ENCODE measurements at places on chromosomes 5 and 9.
A peak's percentile ranks its signal among the peaks of the same experiment; 100 is the strongest.

DNA sequence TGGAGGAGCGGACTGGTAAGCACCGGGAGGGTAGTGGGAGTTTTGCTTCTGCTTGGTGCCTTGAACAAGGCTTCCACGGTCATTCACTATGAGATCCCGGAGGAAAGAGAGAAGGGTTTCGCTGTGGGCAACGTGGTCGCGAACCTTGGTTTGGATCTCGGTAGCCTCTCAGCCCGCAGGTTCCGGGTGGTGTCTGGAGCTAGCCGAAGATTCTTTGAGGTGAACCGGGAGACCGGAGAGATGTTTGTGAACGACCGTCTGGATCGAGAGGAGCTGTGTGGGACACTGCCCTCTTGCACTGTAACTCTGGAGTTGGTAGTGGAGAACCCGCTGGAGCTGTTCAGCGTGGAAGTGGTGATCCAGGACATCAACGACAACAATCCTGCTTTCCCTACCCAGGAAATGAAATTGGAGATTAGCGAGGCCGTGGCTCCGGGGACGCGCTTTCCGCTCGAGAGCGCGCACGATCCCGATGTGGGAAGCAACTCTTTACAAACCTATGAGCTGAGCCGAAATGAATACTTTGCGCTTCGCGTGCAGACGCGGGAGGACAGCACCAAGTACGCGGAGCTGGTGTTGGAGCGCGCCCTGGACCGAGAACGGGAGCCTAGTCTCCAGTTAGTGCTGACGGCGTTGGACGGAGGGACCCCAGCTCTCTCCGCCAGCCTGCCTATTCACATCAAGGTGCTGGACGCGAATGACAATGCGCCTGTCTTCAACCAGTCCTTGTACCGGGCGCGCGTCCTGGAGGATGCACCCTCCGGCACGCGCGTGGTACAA, 556 bp downstream of the PCDHGC3 start:
- DNase-seq, result peak; percentile 56

GRCh38 chr5:57320582-57320981, 146.7 kb downstream of the GPBP1 start:
- DNase-seq, result no peak

DNA sequence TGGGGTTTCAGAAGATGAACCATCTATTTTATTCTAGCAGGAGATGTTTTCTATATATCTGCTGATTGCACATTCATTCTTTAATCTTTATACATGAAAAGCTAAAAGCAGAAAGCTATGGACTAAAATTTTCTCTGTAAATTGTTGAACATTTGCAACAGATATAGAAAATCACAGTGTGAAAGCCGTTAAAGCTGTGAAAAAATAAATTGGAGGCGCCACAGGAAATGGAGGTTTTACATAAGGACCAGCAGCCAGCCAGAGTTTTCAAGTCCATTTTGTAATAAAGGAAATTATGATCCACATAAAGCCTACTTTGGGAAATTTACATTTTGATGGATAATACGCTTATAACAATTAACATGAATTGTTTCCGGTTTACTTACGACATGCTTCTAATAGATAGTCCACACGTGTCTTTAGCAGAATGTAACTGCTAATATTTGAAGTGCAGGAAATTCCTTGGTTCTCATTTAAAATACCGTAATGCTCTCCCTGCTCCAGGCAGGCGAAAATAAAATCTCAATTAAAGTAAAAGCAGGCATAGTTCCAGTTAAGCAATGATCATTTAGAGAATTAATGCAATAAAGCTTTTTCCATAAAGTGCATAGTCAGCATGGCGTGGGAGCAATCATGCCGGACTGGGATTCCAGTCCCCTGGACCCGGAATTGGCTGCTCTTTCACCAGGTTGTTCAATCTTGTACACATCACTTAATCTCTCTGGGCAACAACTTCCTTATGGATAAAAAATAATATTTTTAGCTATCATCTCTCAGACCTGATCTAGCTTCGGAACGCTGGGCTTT, 445.4 kb downstream of the ZNF608 start:
- no peak for DNase-seq

- peak; percentile 67 for DNase-seq
Measured at GRCh38 chr5:68086857-68087256, 128.7 kb upstream of the PIK3R1 start.

- DNase-seq, result no peak
Measured at GRCh38 chr9:137150617-137151457, 11.9 kb downstream of the GRIN1 start.

Data from astrocyte of the cerebellum (primary cell).